ENCODE measurements at places on chromosomes 1 and 21. TPM values are rescaled to one million over a fixed set of nuclear protein-coding genes. Genes with fewer than 3 reads are reported as not detected.

The EFNA3 gene
- total RNA-seq: 4.1 TPM

The EXTL2 gene
- 4.0 TPM for total RNA-seq

The LYSMD1 gene
- 5.2 TPM for total RNA-seq

The AQP10 gene
- total RNA-seq: not detected

The INSRR gene
- 0.17 TPM for total RNA-seq

The KCNQ4 gene
- total RNA-seq: 0.58 TPM

The RHEX gene
- not detected for total RNA-seq

The TFF3 gene
- total RNA-seq: not detected

The OR6N2 gene
- not detected for total RNA-seq

The MAP7D1 gene
- 131 TPM for total RNA-seq

The PGM1 gene
- total RNA-seq: 34.1 TPM

The LORICRIN gene
- total RNA-seq: not detected

The KCNJ9 gene
- total RNA-seq: 0.05 TPM

The IRF6 gene
- total RNA-seq: 0.49 TPM

The MXRA8 gene
- 1.6 TPM for total RNA-seq

The TRPM2 gene
- 2.4 TPM for total RNA-seq

The HOOK1 gene
- 13.6 TPM for total RNA-seq

The ALX3 gene
- total RNA-seq: not detected

The VSIG8 gene
- not detected for total RNA-seq

The CTNNBIP1 gene
- total RNA-seq: 16.3 TPM

The PLPPR4 gene
- not detected for total RNA-seq

The EPHA10 gene
- total RNA-seq: 0.74 TPM

The LAPTM5 gene
- 220 TPM for total RNA-seq

The ELAPOR1 gene
- total RNA-seq: 10.2 TPM

The ERICH3 gene
- total RNA-seq: not detected

The DYRK1A gene
- 85.0 TPM for total RNA-seq

The CNN3 gene
- total RNA-seq: 11.2 TPM

The SLC2A5 gene
- total RNA-seq: not detected

The MAP3K21 gene
- total RNA-seq: 1.8 TPM

The TEDDM1 gene
- not detected for total RNA-seq

The PTGFR gene
- not detected for total RNA-seq

The DUSP10 gene
- total RNA-seq: 14.3 TPM

The SPATA46 gene
- not detected for total RNA-seq

The NR1I3 gene
- not detected for total RNA-seq

The PKP1 gene
- not detected for total RNA-seq

The RNF11 gene
- total RNA-seq: 23.7 TPM

The LPGAT1 gene
- 28.3 TPM for total RNA-seq

The CATSPERE gene
- total RNA-seq: 0.38 TPM

The ADORA3 gene
- total RNA-seq: 0.58 TPM

The CCDC181 gene
- not detected for total RNA-seq

The DRAXIN gene
- 0.12 TPM for total RNA-seq

The TGFBR3 gene
- total RNA-seq: 9.7 TPM

The E2F2 gene
- 19.9 TPM for total RNA-seq

The B4GALT3 gene
- 56.5 TPM for total RNA-seq

The KCNK2 gene
- total RNA-seq: not detected

The FOXD2 gene
- total RNA-seq: 0.28 TPM

The FALEC gene
- total RNA-seq: 0.79 TPM

The TNNI3K gene
- total RNA-seq: 0.95 TPM

The COL24A1 gene
- 0.34 TPM for total RNA-seq

The BCL2L15 gene
- total RNA-seq: 1.7 TPM
